ENCODE measurements at places on chromosomes 13 and 19. TPM values are rescaled to one million over a fixed set of nuclear protein-coding genes. Genes with fewer than 3 reads are reported as not detected.

Gene STRN4
- total RNA-seq, result 70.8 TPM

Gene EEF2
- total RNA-seq, result 2,716 TPM

Gene ZNF625
- total RNA-seq, result 6.0 TPM

Gene CYP2F1
- total RNA-seq, result not detected

Gene SIGLECL1
- not detected for total RNA-seq

Gene CLPTM1
- 64.0 TPM for total RNA-seq

Gene KIR2DL1
- total RNA-seq, result not detected

Gene FPR3
- total RNA-seq, result not detected
